CD4-positive, alpha-beta T cell treated with Interleukin-15 for 1 hour (primary cell): ENCODE measurements at places on chromosomes 11 and 22.

DNA sequence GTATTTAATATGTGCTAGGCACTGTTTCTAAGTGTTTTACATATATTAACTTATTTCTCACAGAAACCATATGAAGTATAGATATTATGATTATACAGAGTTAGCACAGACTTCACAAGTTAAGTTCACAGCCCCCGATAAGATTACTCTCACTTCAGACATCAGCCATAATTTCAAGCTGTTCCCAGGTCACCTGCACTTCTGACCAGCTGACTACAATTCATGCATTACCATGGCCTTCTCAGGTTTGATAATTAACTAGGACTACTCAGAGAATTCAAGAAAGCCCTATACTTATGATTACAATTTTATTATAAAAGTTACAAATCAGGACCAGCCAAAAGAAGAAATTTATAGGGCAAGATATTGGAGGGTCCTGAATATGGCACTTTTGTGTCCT is 68.2 kb upstream of the RRM1 start:
- no peak for DNase-seq

DNA sequence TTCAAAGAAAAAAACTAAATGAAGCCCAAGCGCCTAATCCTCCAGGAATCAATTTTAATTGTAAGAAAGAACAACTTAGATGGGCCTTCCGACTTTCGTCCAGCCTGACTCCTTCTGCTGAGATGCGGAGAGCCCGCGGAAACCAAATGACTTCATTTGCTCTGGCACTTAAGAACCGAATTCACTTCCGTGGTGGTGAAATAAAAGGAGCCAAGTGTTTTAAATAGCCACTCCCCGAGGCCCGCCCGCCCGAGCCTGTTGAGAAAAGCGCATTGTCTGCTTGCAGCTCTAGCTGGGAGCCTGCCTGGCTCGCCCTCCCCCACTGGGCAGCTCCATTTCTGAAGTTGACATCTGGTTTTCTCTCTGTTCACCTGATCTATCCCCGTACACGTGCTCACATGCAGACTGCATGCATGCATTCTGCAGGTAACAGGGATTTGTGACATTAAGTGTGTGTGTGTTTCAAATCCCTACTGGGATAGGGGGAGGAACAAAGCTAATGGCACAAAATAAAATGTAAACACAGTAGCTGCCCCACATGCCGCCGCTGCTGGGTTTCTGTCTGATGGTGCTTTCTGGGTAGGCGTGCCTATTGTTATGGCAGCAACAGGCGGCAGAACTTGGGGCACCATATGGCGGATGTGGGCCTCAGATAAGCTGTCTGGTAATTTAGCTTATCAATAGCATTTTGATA is 6.2 kb downstream of the TEAD1 start:
- no peak for DNase-seq

GRCh38 chr11:2942447-2942846 is 13.2 kb upstream of the PHLDA2 start:
- no peak for DNase-seq

DNA sequence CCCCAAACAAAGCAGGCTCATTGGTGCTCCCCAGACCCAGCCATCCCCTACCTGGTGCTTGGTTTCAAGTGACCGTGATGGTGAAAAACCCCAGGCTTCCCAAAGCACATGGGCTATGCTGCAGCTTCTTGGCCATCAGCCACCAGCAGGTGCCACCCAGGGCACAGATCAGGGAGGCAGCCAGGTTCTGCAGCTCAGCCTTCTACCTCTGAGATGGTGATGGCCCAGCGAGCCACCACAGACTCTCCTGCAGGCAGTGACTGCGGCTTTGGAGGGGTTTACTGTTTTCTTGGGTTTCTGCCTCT is 70.0 kb upstream of the ALX4 start:
- DNase-seq, result no peak

- no peak for DNase-seq
Measured at GRCh38 chr11:130383344-130384211, 44.8 kb downstream of the ADAMTS8 start.

DNA sequence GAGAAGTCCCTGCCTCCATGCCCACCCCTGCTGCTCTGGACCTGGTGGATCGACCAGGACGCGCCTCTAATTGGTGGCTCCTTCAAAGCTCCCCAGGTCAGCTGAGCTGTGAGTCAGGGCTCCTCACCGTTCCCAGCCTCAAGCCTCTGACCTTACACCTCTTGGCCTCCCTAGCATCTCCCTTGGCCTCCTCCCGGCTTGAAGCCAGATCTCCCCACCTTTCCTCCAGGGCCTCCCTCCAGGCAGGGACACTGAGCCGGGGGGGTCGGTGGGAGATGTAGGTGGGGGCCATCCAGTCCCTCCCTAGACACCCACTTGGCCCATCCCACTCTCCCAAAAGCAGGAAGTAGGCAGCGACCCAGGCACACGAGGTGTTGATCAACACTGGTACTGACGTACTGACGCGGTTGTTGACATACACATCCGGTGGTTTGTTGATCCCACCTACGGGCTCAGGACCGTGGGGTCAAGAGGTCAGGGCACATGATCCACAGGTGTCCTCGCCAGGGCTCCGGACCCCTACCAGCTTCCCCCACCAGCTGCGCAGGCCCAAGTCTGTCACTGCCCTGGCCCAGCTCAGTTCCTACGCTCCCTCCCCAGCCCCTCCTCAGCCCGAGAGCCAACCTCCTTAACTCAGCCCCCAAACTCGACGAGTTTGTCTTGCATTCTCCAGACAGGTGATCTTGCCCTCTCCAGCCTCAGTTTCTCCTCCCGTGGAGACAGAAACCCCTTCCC is 802 bp downstream of the ATG2A start:
- peak; percentile 74 for DNase-seq

DNA sequence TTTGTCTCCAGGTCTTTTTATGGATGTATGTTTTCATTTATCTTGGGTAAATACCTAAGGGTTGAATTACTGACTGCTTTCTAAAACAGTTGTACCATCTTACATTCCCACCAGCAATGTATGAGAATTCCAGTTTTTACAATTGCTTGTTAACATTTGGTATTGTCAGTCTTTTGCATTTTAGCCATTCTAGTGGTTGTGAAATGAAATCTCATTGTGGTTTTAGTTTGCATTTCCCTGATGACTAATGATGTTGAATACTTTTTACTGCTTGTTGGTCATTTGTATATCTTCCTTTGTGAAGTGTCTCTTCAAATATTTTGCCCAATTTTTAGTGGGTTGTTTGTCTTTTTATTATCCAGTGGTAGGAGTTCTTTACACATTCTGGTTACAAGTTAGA is 92.8 kb downstream of the ARFGAP2 start:
- no peak for DNase-seq

DNA sequence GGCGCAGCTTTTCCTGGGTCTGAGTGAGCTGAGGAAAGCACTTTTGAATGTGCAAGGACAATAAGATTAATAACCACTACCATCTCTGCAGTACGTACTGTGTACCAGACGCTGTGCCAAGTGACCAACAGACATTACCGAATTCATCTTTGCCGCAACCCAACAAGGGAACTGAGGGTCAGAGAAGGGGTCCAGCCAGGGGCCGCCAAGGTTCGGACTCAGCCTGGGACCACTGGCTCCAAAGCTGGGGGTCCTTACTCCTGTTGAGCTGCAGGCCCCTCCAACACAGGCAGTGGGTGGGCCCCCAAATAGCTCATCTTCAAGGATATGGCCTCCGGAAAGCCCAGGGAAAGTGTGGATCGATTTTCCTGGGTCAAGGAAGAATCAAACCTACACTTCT is 55.0 kb upstream of the EMID1 start:
- no peak for DNase-seq

DNA sequence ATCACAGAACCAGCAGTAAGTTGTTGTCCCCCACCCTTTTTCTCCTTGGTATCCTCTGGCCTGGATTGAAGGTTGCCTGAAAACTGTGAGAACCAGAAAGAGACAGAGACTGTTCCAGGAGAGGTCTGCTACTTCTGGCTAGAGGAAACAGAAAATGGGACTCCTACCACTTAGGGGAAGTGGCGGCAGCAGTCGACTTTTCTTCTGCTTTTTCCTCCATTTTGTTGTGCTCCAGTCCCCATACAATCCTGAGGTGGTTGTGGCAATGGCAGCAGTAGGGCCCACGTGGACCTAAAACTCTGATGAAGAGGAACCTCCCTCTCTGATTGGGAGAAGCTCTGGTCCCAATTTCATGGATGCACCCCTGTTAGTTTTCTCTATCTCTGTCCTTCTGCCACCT is 76.0 kb upstream of the SORL1 start:
- no peak for DNase-seq

DNA sequence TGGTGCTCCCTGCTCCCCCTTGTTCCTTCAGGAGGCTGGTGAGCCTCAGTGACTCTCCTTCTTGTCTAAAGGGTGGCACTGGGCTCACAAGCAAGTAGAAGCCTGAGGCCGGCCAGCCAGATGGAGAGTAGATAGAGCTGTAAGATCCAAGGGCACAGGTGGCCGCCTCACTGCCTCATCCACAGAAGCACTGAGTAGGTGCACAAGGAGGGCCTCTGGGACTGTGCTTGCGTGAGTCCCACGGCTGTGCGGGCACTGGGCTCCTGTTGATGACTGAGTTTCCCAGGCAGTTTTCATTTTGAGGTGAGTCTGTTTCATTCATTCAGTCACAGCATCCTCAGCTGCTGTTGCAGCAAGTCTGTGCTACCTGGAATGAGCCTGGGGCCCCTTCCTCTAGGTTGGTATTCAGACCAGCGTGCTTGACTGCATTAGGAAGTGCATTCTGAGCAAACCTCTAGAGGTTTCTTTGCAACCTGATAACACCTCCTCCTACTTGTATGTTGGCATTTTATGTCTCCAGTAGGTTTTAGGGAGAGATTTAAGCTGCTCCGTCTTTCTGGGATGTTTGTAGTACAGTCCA is 184.0 kb downstream of the TBC1D22A start:
- DNase-seq, result no peak

DNA sequence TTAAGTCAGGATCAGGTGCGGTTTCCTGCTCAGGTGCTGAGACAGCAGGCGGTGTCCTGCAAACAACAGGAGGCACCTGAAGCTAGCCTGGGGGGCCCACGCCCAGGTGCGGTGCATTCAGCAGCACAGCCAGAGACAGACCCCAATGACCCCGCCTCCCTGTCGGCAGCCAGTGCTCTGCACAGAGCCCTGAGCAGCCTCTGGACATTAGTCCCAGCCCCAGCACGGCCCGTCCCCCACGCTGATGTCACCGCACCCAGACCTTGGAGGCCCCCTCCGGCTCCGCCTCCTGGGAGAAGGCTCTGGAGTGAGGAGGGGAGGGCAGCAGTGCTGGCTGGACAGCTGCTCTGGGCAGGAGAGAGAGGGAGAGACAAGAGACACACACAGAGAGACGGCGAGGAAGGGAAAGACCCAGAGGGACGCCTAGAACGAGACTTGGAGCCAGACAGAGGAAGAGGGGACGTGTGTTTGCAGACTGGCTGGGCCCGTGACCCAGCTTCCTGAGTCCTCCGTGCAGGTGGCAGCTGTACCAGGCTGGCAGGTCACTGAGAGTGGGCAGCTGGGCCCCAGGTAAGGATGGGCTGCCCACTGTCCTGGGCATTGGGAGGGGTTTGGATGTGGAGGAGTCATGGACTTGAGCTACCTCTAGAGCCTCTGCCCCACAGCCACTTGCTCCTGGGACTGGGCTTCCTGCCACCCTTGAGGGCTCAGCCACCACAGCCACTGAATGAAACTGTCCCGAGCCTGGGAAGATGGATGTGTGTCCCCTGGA is at the start of gene MYO7A:
Gene MYO7A, plus strand, starts transcription at position 327 of the 772 bp plus-strand sequence. CDS start 2,389 bp downstream, outside the sequence.
- no peak for DNase-seq

DNA sequence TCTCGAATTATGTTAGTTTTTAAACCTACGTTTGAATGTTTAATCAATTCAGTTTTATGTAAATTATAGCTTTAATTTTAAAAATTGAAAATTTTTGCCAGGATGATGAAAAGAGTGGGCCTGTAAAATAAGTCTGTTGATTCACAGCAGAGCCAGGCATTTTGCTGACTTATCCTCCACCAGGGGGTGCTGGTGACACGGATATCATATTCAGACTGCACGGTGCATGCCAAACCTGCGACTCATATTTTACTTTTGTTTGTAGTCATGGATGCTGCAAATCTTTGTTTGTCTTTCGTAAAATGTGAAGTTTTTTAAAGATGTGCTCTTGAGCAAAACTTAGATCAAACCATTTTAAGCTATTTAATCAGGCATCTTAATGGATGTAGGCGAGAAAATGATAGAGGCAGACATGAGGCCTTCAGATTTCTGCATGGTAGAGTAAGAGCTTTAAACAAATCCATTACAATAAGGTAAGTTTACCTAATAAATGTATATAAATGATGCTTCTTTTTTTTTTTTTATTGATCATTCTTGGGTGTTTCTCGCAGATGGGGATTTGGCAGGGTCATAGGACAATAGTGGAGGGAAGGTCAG is 3.6 kb upstream of the OR8B3 start:
- DNase-seq, result peak; percentile 30

DNA sequence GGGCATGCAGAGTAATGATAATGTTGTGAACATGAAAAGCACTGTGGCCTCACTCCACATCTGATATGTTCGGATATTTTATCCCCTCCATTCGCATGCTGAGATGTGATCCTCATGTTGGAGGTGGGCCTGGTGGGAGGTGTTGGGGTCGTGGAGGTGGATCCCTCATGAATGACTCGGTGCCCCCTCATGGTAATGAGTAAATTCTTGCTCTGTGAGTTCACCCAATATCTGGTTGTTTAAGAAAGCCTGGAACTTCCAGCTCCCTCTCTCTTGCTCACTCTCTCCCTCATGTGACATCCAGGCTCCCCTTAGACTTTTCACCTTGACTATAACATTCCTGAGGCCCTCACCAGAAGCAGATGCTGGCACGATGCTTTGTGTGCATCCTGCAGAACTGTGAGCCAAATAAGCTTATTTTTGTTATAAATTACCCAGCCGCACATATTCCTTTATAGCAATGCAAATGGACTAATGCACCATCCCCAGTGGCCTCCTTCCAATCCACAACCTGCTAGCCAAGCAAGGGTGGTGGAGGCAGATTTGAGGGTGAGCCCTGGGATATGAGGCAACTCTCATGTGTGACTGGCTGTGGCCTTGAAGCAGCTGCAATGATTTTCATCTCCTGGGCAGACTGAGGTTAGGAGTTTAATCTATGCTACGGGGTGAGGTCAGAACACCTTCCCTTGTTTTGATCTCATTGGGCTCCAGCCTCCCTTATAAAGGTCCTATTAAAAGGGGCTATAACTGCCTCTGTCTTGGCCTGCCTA is 276.5 kb downstream of the ETS1 start:
- DNase-seq, result no peak

DNA sequence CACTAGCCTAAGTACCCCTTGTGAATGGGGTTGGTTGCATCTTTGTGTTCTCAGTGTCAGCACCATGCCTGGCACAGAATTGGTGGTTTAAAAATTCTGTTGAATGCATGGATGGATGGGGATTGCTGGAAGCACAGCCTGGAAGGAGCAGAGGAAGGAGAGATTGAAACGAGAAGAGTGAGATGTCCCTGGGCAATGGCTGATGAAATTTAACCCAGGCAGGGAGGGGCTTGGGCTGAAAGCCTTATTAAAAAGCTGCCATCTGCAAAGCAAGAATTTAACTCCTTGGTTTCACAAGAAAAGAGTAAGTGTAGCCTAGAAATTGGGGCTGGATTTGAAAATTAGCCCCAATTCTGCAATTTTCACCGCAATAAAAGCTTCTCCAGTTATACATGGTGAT is 126.7 kb downstream of the TEAD1 start:
- DNase-seq, result no peak

- DNase-seq, result no peak
Measured at GRCh38 chr11:473962-474785, 24.1 kb downstream of the PTDSS2 start.

GRCh38 chr11:8910649-8911026 is 351 bp upstream of the AKIP1 start:
- DNase-seq, result no peak
